Naive thymus-derived CD8-positive, alpha-beta T cell (primary cell): ENCODE measurements at places on chromosomes 1 and 21. TPM values are rescaled to one million over a fixed set of nuclear protein-coding genes. Genes with fewer than 3 reads are reported as not detected.
A peak's percentile ranks its signal among the peaks of the same experiment; 100 is the strongest.

The ZNF683 gene
- 2.1 TPM for total RNA-seq

The TMPRSS15 gene
- total RNA-seq, result not detected

The KCNE2 gene
- total RNA-seq, result not detected

DNA sequence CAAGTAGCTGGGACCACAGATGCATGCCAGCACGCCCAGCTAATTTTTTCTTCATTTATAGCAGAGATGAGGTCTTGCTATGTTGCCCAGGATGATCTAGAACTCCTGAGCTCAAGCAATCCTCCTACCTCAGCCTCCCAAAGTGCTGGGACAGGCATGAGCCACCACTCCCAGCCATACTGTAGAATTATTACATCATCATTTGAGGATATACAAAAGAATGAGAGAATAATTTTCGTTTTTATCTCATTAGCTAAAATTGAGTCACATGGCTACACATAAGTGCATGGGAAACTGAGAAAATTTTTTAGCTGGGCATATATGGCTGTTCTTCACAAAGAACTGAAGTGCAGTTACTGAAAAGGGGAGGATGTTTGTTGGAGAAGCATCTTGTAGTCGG, 21.2 kb downstream of the STXBP3 start:
- no peak overlapping the region for H3K4me3 ChIP-seq
- no peaks in the 10 kb centered on the region for H3K4me1 ChIP-seq
- peaks cover 17% of the 10 kb centered on the region for H3K36me3 ChIP-seq
- H3K27me3 ChIP-seq, result no peaks in the 10 kb centered on the region

The CD244 gene
- 0.62 TPM for total RNA-seq

- no peak for DNase-seq
- H3K4me3 ChIP-seq, result no peak overlapping the region
- no peaks in the 10 kb centered on the region for H3K4me1 ChIP-seq
- H3K36me3 ChIP-seq, result peaks cover 9% of the 10 kb centered on the region
Observed at GRCh38 chr1:59703226-59703917, 111.4 kb upstream of the HOOK1 start.

The FCRL6 gene
- 2.1 TPM for total RNA-seq

- DNase-seq, result no peak
- H3K4me3 ChIP-seq, result no peak overlapping the region
- H3K27me3 ChIP-seq, result peaks cover 12% of the 10 kb centered on the region
- H3K4me1 ChIP-seq, result no peaks in the 10 kb centered on the region
- H3K27ac ChIP-seq, result no peak overlapping the region
- H3K36me3 ChIP-seq, result no peaks in the 10 kb centered on the region
Observed at GRCh38 chr1:56417646-56418045, 161.7 kb downstream of the PLPP3 start.

The NUDT17 gene
- total RNA-seq, result 6.1 TPM

The OPTC gene
- not detected for total RNA-seq

The PGLYRP4 gene
- not detected for total RNA-seq

DNA sequence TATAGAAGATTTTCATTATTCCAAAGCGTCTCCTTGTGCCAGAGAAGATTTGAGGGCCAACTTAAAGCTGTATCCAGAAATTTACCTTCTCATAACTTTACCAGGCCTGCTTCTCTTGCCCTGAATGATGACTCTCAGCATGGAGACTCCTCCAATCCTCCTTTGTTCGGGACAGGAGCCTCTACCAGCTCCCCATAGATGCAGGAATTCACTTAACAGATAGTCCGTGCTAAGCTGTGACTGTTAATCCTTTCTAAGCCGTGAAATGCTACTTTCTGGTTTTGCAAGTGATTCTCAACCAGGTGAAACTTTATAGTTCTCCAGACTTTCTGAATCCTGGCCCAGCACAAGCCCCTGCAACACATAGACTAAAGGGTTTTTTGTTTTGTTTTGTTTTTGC, 31.8 kb upstream of the KCND3 start:
- no peak overlapping the region for H3K4me3 ChIP-seq
- H3K36me3 ChIP-seq, result no peaks in the 10 kb centered on the region
- no peak for DNase-seq
- no peak overlapping the region for H3K27ac ChIP-seq
- no peaks in the 10 kb centered on the region for H3K4me1 ChIP-seq

DNA sequence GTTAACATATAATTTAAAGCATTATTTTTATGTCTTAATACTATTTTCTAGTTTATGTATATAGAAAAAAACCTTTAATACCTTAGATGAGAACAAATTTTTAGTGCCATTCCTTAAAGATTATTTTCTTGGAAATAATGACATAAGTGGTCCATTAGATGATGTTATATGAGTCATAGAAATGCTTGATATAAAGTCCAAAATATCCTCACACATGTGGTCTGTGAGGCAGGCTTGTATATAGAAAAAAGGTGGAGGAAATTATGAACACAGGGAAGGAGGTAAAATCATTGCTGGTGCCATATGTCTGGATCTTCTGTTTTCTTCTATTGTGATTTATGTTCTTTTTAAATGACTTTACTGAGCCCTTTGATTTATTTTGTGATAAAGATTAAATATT, 79.3 kb downstream of the MAP3K7CL start:
- peaks cover 3% of the 10 kb centered on the region for H3K27me3 ChIP-seq
- H3K4me3 ChIP-seq, result no peak overlapping the region
- no peak overlapping the region for H3K27ac ChIP-seq
- H3K36me3 ChIP-seq, result no peaks in the 10 kb centered on the region
- H3K4me1 ChIP-seq, result no peaks in the 10 kb centered on the region

- DNase-seq, result no peak
- peaks cover 1% of the 10 kb centered on the region for H3K27me3 ChIP-seq
- H3K27ac ChIP-seq, result no peak overlapping the region
Observed at GRCh38 chr1:82950606-82951200, 1048.2 kb downstream of the TTLL7 start.

GRCh38 chr1:4212796-4213195, 312.7 kb upstream of the C1orf174 start:
- H3K4me1 ChIP-seq, result no peaks in the 10 kb centered on the region
- H3K4me3 ChIP-seq, result no peak overlapping the region
- H3K27ac ChIP-seq, result no peak overlapping the region
- peaks cover 5% of the 10 kb centered on the region for H3K36me3 ChIP-seq
- no peak for DNase-seq

The PTPN22 gene
- 27.3 TPM for total RNA-seq

DNA sequence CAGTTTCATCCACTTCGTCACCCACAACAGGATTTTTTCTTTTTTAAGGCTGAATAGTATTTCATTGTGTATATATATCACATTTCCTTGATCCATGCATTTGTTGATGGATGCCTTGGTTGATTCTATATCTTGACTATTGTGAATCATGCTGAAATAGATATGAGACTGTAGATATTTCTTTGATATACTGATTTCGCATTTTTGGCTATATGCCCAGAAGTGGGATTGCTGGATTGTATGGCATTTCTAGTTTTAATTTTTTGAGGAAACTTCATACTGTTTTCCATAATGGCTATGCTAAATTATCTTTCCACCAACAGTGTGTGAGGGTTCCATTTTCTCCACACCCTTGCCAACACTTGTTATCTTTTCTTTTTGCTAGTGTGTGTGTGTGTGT, 5.0 kb downstream of the GUCA2B start:
- no peaks in the 10 kb centered on the region for H3K27me3 ChIP-seq
- peaks cover 8% of the 10 kb centered on the region for H3K36me3 ChIP-seq
- no peak overlapping the region for H3K27ac ChIP-seq
- peaks cover 12% of the 10 kb centered on the region for H3K4me1 ChIP-seq

DNA sequence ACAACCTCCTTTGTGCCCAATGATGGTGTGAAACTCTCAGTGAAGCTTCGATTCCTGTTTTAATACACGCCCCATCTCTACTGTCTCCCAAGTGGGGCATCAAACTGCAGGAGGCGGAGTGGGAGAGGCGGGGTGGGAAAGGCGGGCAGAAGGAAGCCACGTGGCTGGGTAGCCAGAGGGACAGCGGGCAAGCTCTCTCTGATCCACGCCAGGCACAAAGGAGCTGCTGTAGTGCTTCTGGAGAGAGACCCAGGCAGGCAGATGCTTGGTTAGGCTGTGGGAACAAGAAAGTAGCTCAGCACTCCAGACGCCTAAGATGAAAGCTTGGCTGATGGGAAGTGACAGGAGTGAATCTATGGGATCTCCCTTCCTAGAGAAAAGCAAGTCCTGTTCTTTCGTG, 25.7 kb downstream of the TRIM67 start:
- DNase-seq, result no peak
- H3K27me3 ChIP-seq, result peaks cover 28% of the 10 kb centered on the region
- no peaks in the 10 kb centered on the region for H3K4me1 ChIP-seq

DNA sequence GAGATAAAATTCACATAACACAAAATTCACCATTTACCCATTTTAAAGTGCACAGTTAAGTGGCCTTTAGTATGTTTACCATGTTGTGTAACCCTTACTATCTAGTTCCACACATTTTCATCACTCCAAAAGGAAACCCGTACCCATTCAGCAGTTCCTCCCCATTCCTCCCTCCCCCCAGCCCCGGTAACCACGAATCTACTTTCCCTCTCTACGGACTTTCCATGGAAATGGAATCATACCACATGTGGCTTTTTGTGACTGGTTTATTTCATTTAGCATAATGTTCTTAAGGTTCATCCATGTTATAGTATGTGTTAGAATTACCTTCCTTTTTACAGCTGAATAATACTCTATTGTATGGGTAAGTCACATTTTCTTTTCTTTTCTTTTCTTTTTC, 10.9 kb downstream of the DOP1B start:
- peaks cover 28% of the 10 kb centered on the region for H3K4me1 ChIP-seq
- no peaks in the 10 kb centered on the region for H3K27me3 ChIP-seq
- H3K36me3 ChIP-seq, result peaks cover 46% of the 10 kb centered on the region
- no peak overlapping the region for H3K27ac ChIP-seq

GRCh38 chr1:113042285-113043143, 30.5 kb upstream of the LRIG2 start:
- no peaks in the 10 kb centered on the region for H3K36me3 ChIP-seq
- H3K27me3 ChIP-seq, result no peaks in the 10 kb centered on the region
- no peak overlapping the region for H3K4me3 ChIP-seq
- H3K4me1 ChIP-seq, result peaks cover 46% of the 10 kb centered on the region
- DNase-seq, result no peak

The SEC16B gene
- not detected for total RNA-seq

DNA sequence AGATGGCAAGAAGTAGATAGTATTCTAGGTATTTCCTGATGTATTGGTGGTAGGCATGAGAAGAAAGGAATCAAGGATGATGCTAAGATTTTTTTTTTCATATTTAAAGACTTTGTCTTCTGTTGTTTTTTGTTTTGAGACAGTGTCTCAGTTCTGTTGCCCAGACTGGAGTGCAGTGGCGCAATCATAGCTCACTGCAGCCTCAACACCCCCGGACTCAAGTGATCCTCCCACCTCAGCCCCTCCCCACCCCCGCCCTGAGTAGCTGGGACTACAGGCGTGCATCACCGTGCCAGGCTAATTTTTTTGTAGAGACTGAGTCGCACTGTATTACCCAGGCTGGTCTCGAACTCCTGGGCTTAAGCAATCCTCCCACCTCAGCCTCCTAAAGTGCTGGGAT, 2.8 kb upstream of the CAPZB start:
- no peaks in the 10 kb centered on the region for H3K27me3 ChIP-seq
- H3K4me1 ChIP-seq, result peaks cover 62% of the 10 kb centered on the region
- peak overlapping the region; percentile 95 for H3K4me3 ChIP-seq
- H3K27ac ChIP-seq, result peak overlapping the region; percentile 16

The LPAR3 gene
- 1.4 TPM for total RNA-seq

GRCh38 chr1:112702067-112702395, 4.9 kb downstream of the RHOC start:
- H3K36me3 ChIP-seq, result peaks cover 29% of the 10 kb centered on the region
- DNase-seq, result no peak
- peaks cover 63% of the 10 kb centered on the region for H3K4me1 ChIP-seq
- H3K4me3 ChIP-seq, result peak overlapping the region; percentile 4
- H3K27ac ChIP-seq, result peak overlapping the region; percentile 70

DNA sequence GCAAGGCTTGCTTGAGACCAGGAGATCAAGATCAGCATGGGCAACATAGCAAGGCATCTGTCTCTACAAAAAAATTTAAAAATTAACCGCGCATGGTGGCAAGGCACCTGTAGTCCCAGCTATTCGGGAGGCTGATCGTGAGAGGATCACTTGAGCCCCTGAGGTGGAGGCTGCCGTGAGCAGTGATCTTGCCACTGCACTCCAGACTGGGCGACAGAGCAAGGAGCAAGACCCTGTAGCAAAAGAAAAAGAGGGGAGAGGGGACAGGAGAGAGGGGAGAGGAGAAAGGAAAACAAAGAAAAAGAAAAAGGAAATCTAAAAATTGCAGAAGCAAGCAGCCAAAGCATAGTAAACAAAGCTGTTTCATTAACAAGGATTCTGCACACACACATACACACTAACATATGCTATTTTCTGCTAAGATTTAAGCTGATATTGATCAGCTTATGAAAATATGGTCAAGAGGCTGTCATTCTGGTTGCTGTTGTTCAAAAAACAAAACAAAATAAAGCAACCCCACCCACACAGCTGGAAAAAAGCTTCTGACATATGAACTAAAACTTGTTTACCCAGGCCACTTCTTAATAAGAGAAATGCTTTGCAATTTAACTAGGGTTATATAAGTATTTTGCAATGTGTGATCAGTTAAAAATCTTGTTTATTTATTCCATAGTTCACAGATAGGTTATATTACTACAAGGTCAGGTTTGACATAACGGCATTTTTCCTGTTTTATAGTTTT, 1.8 kb downstream of the ARNT start:
- DNase-seq, result no peak
- H3K36me3 ChIP-seq, result peaks cover 5% of the 10 kb centered on the region

DNA sequence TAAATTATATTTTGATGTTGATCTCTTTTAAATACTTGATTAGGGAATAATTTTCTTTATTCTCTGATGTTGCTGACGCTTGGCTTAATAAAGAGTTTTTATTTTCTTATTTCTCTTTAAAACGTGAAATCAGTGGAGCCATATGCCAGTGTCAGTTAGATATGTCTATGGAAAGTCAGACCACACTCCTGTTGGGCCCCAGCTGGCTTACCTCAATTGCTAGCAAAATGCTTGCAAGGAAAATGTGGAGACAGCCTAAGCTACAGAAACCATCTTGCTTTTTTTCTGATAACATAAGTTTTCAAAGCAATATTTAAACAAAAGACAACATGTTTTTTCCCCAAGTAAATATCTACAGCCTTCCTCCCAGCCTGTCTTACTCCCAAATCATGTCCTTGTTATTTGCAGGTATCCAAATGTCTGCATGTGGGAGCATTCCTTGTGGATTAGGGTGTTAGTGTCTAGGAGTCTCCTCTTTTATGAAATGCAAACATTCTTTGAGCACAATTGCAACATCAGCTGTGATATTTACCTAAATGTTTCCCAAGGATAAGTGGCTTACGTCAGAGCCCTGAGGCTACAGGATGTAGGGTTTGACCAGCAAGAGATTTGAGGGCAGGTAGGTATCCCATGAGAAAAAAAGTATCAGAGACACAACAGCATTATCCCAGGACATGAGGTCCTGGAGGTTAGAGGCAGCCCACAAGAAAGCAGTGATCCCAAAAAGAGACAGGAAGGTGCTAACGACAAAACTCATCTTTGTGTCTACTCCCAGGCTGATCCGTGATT, 117.2 kb upstream of the KCNJ15 start:
- no peak overlapping the region for H3K27ac ChIP-seq
- H3K36me3 ChIP-seq, result no peaks in the 10 kb centered on the region
- no peak for DNase-seq
- H3K27me3 ChIP-seq, result peaks cover 19% of the 10 kb centered on the region
- no peaks in the 10 kb centered on the region for H3K4me1 ChIP-seq
- H3K4me3 ChIP-seq, result no peak overlapping the region
